Stimulated activated CD4-positive, alpha-beta T cell treated with anti-CD3 and anti-CD28 coated beads, Interleukin-4, amount 100 ng/mL, for 1 hour (primary cell): ENCODE measurements at places on chromosomes 5 and 9.
A peak's percentile ranks its signal among the peaks of the same experiment; 100 is the strongest.

DNA sequence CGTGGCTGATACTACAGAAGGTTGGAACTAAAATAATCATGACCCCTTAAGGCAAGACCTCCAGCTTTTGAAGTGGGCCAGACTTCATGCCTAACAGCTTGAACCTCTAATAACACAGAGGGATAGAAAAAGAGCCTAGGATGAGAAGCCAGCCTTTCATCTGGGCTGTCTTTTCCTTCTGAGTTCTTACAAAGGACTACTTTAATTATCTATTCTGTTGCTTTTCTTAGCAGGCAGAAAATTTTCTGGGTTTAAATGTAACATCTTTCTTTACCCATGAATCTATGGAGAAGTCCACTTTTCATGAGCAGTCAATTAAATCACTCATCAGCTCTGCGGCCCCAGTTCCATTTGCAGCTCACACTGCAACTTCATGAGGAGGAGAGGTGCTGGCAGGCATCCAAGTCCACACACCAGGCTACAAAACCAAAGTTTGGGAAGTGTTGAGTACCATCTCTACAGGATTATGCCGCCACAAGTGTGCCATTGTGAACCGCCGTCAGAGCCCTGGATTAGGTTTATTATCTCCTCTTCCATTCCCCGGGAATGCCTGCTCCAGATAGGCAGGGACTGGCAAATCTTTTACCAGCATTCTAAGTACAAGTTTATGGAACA is 192.0 kb downstream of the TLE4 start:
- DNase-seq: no peak

GRCh38 chr5:112581811-112582320 is 155.8 kb upstream of the APC start:
- DNase-seq: no peak

GRCh38 chr9:78644359-78644758 is 347.4 kb downstream of the PSAT1 start:
- no peak for DNase-seq

- DNase-seq: no peak
Observed at GRCh38 chr5:62720031-62720441, 141.4 kb downstream of the LRRC70 start.

DNA sequence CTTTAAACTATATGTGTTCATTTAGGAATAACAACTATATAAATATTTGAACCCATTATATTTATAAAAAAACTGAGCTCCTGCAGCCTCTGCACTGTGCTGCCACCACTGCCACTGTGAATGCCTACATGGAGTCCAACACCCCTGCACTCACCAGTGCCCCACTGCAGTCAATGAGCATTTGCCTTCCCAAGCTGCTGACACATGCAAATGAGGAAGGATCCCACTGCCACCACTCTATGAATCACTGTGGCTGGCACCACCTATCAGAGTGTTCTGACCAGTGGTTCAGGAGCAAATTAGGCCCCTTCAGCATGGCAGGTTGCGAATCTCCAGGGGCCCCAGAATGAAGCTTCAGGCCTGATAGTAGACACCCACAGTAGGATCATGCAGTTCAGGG is 9.1 kb downstream of the IFNA5 start:
- DNase-seq: no peak

DNA sequence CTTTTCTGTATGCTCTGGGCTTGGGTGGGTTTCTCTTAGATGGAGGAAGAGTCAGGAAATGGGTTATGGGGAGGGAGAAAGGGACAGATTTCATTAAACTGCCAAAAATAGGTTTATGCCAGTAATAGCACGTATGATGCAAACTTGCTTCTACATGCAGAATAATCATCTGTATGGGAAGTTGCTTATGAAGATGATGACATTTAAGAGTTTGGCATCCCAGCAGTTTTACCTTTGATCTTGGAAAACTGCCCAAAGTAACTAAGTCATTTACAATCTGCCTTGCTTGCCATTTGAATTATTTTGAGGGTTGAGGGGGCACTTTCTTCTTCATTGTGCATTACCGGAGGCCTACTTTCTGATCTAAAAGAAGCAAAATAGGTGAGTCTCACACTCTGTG is 282.9 kb upstream of the ANKRD55 start:
- DNase-seq: no peak

- no peak for DNase-seq
Observed at GRCh38 chr5:6472792-6473191, 24.1 kb downstream of the UBE2QL1 start.

- peak; percentile 8 for DNase-seq
Observed at GRCh38 chr9:124551472-124552272, 44.5 kb upstream of the NR5A1 start.

DNA sequence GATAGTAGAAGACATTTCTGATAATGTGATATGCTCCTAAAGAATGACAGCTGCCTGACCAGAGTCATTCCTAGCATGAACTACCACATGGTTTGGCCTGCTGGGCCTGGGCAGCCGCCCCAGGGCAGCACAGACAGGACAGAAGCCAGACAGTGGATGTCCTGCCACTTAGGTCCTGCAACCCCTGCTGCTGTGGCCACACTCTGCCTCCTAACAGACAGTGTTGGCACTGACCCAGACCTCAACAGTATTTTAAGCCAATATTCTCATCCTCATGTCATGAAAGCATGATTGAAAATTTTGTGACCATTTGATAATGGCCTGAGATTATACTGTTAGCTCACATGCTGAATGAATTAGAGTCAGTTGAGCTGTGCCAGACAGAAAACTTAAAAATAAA is 15.8 kb downstream of the CENPP start:
- no peak for DNase-seq

- DNase-seq: no peak
Observed at GRCh38 chr9:114012126-114012525, 66.0 kb downstream of the AMBP start.

DNA sequence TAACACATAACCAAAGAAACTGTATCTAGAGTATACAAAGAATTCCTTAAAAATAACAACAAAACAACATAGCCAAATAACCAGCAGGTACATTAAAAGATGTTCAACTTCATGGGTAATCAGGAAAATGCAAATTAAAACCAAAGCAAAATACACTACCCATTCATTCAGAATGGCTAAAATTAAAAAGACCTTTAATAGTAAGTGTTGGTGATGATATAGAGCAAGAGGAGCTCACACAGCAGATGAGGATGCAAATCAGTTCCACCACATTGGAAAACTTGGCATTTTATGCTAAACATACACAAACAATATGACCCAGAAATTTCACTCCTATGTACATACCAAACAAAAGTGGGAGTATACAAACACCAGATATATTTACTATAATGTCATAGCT is 97.8 kb downstream of the DENND1A start:
- no peak for DNase-seq

- no peak for DNase-seq
Observed at GRCh38 chr5:143759396-143760130, 52.4 kb upstream of the HMHB1 start.

GRCh38 chr9:9257999-9258498 is 1354.8 kb downstream of the PTPRD start:
- DNase-seq: no peak

DNA sequence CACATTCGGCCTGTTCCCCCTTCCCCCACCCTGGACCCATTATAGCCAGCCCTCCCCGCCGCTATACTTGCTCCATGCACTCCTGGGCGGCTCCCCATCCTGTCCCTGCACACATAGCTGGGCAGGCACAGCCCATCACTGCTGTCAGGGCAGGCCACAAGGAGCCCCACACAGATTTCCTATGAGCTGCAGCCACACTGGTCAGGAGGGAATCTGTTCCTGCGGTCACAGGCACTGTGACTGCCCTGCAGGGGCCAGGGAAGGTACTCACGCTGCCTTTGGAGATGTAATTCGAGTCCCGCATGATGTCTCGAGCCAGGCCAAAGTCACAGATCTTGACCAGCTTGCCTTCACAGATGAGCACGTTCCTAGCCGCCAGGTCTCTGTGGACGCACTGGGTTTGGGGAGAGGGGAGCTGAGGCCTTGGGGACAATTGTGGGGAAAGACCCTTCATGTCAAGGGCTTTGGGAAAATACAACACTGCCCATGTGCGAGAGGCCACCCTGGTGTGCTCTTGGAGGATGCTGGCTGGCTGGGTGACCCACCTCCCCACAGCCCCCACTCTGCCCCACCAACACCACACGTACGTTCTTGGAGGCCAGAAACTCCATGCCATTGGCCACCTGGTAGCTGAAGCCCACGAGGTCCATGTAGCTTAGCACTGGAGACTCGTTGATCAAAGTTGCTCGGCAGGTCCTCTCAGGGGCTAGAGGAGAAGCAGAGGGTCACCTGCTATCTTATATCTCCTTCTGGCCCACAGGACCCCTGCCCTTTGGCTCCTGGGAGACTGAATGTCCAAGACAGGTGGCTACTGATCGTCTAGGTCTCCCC is 34.5 kb upstream of the CSF1R start:
- DNase-seq: no peak

GRCh38 chr5:151627650-151628049 is 36.5 kb upstream of the FAT2 start:
- no peak for DNase-seq

DNA sequence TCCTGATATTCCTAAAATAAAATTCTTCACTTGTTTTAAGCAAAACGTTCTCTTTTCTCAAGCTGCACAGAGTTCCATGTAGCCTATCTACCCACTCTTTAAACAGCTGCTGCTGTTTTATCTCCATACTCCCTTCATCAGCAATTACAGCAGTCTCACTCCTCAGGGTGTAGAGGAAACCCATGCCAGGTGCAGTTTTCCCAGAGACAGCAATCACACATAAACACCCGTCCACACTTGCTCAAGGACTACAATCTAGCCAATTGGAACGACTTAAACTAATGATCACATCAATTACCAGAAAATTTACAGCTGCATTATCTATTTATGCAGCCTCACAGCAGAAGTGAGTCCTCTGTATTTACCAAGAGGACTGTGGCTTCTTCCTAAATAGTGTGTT is 141.7 kb downstream of the HTR1A start:
- DNase-seq: no peak

DNA sequence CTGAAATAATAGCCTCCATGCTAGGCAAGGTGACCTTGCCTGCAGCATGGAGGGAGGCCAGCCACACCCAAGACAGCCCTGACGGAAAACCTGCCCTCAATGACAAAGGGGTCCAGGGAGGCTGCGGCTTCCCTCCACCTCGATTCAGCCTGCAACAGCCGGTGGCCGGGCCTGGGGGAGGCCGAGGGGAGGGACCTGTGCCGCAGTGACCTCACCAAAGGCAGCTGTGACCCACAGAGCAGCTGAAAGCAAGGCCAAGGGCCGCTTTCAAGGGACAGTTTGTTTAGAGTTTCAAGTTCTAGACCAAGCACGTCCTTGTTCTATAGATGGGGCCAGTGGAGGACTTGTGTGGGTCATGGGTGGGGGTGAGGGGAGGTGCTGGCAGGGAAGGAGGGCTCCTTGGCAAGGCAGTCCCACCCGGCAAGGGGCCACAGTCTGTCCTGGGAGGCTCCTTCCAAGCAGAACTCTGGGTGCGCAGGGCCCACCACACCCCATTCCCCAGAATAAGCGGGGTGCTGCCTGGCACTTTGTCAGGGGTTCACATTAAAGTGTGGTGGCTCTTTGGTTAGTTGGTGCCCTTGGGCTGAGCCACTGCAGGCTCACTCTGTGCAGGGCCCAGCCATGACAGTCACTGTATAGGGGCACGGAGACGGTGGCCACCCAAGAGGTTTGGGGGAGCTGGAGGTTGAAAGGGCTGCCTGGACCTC is 226.5 kb downstream of the FANCC start:
- no peak for DNase-seq

DNA sequence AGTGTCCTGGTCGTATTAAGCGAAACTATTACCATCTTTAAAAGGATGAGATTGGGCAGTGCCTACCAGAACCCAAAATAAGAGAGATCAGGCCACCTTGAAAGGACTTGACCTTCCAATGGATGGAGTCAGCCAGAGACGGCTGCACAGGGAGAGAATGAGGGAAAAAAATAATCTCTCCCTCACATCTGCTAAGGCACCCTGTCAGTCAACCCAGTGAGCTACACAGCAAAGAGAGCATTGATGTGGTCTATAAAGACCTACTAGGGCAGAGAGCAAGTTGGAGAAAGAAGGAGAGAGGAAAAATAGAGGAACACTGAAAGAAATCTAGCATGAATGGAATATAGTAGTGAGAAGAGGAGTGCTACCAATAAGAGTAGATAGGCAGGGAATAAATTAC is 68.0 kb upstream of the FTMT start:
- DNase-seq: no peak

DNA sequence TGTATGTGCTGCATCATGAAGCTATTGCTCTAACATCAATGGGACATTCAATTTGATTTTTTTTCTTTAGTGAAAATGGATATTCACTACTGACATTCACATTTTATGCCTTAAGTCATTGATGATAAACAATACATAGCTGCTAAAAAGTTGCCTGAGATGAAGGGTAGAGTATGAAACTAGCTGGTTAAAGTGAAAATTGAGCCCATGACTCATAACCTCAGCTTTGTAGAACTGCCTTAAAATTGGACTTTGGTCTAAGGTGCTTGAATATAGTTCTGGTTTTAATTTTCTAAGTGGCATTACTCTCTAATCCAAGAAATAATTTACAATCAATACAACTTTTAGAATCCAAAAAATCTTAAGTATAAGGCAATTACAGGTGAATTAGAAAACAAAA is 740.4 kb upstream of the RIOK2 start:
- no peak for DNase-seq

GRCh38 chr5:55051357-55051756 is 27.3 kb downstream of the GZMK start:
- no peak for DNase-seq

DNA sequence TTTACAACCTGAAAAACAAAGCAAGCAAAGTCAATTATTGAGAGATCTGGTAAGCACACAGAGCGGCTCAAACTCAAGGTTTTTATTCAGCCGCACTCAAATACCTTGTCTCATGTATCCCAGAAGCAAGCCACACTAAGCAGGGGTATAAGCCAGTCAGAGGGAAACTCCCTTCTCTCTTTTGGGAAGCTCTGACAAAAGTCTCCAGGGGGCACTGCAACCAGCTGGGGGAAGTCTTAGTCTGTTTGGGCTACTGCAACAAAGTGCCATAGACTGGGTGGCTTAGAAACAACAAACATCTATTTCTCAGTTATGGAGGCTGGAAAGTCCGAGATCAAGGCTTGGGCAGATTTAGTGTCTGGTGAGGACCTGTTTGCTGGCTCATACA is 246.0 kb downstream of the ENC1 start:
- DNase-seq: no peak

GRCh38 chr5:6746244-6746643 is 33.0 kb downstream of the TENT4A start:
- DNase-seq: no peak

DNA sequence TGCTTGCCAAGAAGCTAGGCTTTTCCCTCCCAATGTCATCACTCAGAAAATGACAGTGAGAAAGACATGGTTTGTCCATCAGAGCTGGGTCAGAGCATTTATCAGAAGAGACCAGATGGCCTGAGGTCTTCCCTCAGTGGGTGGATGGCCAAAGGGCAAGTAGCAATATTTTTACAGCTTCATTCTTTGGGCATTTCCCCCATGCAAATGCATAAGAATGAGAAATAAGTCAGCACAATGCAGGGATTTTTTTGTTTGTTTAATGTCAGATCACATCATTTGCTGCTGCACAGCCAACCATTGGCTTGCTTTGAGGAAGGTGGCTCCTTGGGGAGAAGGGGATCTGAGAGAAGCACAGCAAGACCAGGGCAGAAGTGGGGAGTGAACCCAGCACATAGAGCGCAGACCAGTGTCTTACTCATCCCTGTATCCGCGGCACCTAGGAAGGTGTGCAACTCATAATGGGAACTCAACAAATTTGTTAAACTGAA is 209.6 kb downstream of the SEMA6A start:
- DNase-seq: no peak
